Nephron progenitor cell (in vitro differentiated cells): ENCODE measurements at places on chromosomes 2 and 18.

- no peak for DNase-seq
Measured at GRCh38 chr2:11069566-11070185, 85.6 kb upstream of the SLC66A3 start.

- DNase-seq: no peak
Measured at GRCh38 chr2:140383781-140384180, 1603.6 kb upstream of the NXPH2 start.

DNA sequence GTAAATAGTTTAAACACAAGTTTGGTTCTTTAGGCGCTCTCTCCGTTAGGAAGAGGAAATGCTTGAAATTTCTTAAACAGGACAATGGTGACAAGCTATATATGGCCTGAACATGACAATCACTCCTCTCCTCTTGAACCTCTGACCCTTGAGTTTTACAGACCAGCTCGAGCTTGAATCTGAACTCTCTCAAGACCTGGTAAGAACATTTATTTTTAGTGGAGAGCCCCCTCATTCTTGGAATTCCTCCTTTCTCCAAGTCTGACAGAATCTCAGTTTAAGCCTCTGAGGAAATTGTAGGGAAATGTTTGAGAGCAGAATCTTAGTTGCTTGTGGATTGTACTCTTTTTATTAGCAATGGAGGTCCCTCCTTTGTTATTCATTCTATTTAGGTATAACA lies 1293.6 kb upstream of the ZEB2 start:
- no peak for DNase-seq

- no peak for DNase-seq
Measured at GRCh38 chr18:27661320-27662018, 476.4 kb upstream of the CHST9 start.

DNA sequence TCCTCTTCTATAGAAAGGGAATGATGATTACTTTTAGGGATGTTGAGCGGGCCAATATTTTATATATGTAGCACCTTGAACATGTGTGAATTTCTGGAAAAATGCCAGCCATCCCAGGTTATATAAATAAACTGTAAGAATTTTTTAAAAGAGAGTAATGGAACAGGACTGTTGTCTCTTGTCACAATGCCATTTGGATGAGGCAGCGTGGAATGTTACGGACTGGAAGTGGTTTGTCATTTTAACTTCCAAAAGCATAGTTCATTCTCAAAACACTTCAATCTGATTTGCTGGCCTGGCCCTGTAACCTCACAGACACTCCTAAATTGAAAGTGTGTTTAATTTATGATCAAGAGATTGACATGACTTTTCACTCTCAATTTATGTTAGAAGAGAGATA lies 70.8 kb downstream of the TPGS2 start:
- no peak for DNase-seq

- DNase-seq: no peak
Measured at GRCh38 chr2:176004934-176005333, 2.9 kb upstream of the LNPK start.

DNA sequence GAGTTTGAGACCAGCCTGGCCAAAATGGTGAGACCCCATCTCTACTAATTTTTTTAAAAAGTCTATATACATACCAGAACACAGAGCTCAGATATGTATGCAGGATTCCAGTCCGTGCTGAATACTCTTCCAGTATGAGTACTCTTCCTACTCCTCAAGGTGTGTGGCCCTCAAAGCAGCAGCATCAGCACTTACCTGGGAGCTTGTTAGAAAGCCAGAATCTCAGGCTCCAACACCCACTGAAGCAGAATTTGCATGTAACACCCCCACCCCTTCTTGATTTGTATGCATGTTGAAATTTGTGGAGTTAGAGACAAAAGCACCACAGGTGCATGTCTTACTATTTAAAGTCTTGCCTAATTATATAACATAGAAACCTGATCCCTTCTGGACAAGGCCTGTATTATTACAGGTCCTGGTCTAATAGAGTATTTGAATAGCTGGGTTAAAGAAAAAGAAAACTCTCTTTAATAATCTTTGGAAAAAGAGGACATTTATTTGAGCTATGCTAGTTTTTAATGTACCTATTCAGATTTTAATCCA lies 50.3 kb upstream of the NFE2L2 start:
- DNase-seq: no peak

DNA sequence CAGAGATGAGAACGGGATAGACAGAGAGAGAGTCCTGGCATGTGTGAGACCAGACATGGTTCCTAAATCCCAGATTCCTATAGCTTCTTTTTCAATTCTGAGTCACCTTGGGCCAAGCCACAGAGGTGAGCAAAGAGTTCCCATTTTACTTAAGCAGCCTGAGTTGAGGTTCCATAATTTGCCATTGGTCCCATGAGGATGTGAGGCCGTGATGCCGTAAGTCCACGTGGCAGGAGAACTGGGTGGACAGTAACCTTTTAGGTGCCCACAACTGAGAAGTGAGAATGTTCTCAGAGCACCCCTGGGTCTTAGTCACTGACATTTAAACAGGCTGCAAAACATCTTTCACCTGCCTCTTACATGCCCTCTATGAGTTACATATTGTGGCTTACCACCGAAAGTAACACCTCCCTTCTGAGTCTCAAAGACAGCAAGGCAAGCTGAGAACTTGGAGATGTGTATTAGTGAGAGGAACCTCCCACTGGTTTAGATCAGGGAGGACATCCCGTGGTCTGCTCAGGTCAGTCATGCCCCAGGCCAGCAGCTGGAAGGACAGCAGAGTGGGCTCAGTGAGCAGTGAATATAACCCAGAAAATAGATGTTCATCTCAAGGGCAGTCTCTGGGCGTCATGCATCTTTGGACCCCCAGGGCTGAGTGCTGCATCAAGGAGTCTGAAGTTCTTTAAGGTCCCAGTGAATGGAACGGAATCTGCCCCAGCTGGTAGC lies 127.9 kb upstream of the LGALSL start:
- DNase-seq: no peak

GRCh38 chr2:71629771-71630453 lies 176.6 kb downstream of the DYSF start:
- DNase-seq: no peak

DNA sequence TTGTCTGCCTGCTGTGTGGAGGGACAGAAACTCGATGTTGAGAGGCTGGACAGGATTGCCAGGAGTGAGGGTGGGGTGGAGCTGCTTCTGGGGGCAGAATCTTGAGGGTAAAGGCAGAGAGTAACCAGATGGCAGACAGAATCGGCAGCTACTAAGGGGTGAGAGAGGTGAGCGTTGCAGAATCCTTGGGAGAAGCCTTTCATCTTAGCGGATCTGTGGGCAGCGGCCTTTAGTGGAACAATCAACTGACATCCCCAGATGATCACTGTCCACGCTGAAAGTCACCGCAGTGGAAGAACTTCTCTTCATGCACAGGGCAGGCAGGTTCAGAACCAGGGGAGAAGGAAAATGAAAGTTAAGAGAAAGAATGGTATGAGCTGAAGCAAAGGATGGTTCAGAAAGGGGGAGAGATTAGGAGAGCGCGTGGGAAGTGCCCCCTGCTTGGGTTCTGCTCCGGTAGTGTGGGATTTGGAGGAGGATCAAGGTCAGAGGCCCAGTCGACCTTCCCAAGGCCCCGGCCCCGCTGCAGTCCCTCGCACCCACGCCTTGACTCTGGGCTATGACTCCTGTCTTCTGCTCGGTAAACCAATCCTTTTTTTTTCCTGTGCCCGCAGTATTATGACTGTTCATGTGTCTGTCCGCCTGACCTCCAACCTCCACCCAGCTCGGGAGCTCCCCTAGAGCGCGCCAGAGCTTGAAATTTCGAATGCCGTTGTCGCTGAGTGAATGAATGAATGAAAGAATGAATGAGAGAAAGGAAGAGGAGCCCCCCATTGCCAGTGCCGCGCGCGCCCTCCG lies 584 bp downstream of the BOLA3 start:
- no peak for DNase-seq

GRCh38 chr2:22885245-22885644 lies 499.7 kb upstream of the KLHL29 start:
- no peak for DNase-seq

GRCh38 chr2:169637620-169638019 lies 53.5 kb downstream of the PPIG start:
- no peak for DNase-seq

DNA sequence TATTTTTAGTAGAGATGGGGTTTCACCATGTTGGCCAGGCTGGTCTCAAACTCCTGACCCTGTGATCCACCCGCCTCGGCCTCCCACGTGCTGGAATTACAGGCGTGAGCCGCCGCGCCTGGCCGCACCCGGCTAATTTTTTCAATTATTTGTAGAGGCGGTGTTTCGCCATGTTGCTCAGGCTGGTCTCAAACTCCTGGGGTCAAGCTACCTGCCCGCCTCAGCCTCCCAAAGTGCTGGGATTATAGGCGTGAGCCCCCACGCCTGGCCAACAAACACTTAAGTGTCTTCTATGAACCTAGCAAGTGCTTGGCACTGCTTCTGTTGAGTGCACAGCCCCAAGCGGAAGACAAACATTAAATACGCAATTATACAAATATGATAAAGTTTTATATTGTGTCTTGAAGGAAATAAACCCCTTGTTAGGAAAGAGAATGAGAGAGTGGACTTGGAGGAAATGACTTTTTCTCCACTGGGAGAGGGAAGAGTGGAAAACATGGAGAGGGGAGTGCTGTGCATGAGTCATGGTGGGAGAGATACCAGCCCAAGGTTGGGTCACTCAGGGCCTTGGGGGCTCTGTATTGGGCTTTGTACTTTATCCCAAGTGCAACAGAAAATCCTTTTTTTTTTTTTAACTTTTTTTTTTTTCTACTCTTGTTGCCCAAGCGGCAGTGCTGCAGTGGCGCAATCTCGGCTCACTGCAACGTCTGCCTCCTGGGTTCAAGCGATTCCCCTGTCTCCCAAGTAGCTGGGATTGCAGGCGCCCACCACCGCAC lies 41.4 kb upstream of the ACTR2 start:
- DNase-seq: no peak

- DNase-seq: no peak
Measured at GRCh38 chr2:160051371-160051800, 11.0 kb downstream of the PLA2R1 start.

- no peak for DNase-seq
Measured at GRCh38 chr2:130341562-130342019, 1.1 kb upstream of the IMP4 start.

DNA sequence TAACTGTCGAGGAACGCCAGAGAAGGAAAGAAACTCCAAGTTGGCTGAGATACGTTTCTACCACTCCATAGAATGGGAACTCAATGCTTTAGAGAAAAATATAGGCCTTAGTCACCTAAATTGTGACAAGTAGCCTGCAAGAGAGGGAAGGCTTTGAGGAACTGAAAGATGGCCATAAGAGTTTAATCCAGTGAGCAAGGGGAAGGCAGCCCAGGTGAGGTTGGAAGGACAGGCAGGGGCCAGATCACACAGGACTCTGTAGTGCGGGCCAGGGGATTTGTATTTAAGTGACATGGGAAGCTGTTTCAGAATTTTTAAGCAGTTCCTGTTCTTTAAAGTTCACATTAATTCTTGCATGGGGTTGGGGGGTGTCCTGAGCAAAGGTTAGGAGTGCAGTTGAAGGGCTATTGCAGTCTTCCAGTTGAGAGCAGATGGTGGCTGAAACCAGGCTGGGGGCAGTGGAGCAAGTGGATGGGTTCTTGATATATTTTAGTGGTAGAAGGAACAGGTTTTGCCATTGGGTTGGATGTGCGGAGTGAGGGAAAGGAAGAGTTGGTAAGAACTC lies 138.9 kb upstream of the PELI1 start:
- DNase-seq: no peak

DNA sequence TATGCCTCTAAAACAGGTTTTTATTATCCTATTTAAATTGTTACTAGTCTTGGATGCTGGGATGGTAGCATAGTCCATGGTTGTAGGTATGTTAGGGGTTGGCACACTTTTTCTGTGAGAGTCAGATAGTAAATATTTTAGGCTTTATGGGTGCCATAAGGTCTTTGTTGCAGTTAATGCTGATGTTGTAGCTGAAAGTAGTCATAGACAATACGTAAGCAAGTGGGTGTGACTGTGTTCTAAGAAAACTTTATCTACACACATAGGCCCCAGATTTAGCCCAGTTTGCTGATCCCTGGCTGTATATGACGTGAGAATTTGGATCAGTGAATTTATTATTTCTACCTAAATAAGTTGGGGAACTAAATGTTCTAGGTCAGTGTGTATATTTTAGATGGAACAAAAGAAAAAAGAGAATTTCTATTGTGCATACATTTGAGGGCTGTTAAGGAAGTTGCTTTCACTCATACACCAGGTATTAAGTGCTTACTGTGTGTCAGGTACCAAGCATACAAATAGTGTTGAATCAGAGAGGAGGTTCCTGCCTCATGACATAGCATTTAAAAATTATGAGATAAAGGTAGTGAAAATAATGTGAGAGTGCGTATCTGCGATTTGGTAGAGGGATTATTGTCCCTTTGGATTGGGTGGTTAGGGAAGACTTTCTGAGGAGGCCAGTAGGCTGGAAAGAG lies 39.4 kb downstream of the AGFG1 start:
- no peak for DNase-seq

DNA sequence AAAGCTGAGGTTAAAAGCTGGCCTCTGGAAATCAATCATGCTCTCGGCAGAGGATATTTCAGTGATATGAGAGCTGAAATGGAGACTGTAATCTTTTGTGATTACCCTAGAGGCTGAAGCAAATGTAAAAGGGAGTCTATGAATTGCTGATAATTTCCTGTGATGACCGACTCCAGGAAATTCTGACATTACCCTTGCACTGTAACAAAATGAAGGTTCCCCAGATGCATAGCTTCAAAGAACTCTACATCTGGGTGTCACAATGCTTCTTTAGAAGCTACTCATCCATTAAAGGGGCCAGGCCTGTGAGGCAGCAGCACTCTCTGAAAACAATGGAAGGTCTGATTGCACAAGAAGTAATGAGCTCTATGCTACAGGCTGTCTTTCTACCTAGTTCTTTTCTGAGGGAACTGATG lies 268.2 kb upstream of the SESTD1 start:
- DNase-seq: no peak

GRCh38 chr2:103959174-103960128 lies 894.5 kb upstream of the POU3F3 start:
- DNase-seq: peak; percentile 54

DNA sequence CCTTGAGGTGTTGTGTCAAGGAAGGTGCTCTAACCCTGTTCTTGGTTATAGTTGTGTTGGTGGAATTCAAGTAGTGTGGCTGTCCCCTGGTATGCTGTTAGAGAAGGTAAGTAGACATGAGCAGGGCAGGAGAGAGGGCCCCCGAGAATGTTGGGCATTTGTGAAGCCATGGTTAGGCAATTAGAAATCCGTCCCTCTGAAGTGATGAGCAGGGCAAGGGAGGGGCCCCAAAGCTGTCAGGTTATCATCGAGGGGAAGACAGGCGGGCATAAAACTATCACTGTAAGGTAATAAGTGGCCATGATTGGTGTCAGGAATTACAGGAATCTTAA lies 5.2 kb downstream of the XRCC5 start:
- no peak for DNase-seq
